ENCODE measurements at places on chromosomes 2 and 18. TPM values are rescaled to one million over a fixed set of nuclear protein-coding genes. Genes with fewer than 3 reads are reported as not detected.

The ABCG5 gene
- total RNA-seq, result not detected

The RAD51AP2 gene
- total RNA-seq, result 0.14 TPM

- DNase-seq, result no peak
Measured at GRCh38 chr2:136021976-136022375, 36.5 kb upstream of the DARS1 start.

GRCh38 chr2:3972377-3972776, 269.0 kb downstream of the DCDC2C start:
- DNase-seq, result no peak
